ENCODE measurements at places on chromosomes 2 and 18.

- no peak for DNase-seq
Measured at GRCh38 chr2:15348045-15348444, 213.1 kb downstream of the NBAS start.

DNA sequence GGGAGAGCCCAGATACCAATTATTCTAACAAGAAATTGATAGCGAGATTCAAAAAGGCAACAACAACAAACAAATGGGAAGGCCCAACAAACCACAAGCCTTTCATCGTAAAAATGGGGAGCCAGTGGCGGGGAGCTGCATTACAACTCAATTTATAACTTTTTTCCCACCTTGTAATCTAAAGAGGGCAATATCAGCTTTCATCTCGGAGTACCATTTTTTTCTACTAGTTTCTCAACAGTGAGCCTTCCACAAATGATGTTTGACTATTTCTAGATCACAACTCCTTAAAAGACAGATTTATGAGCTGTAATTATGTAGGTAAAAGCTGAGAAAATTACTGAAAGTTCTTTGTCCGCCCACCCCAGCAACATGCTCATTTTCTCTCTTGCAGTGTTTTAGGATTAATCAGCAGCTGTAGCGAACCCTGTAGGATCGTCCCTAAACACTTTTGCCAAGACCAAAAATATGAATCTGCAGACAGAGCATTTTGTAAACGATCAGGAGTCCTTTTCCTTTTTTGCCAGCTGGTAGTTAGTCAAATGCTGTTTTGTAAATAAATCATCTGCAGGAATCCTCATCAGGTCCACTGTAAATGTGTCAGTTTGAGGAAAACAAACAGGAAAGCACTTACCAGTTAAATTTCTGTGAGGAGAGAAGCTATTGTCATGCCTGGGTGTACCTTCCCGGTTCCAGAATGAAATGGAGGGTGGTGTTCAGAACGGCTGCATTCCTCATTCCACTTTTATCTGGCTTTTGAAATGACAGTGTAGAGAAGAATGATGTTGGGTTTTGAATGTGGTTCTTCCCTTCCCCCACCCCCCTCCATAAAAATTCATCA, 53.2 kb downstream of the EEF1B2 start:
- no peak for DNase-seq

DNA sequence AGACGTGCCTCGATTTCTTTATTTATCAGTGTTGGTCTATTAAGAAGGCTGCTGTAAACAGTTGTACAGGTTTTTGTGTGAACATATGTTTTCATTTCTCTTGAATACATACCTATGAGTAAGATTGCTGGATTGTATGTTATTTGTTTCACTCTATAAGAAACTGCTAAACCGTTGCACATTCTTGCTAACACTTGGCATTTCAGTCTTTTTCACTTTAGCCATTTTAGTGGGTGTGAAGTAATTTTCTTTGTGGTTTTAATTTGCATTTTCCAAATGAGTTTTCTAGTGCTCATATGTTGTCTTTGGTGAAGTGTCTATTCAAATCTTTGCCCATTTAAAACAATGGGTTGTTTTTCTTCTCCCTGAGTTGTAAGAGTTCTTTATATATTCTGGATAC, 221.5 kb upstream of the SMAD7 start:
- no peak for DNase-seq

DNA sequence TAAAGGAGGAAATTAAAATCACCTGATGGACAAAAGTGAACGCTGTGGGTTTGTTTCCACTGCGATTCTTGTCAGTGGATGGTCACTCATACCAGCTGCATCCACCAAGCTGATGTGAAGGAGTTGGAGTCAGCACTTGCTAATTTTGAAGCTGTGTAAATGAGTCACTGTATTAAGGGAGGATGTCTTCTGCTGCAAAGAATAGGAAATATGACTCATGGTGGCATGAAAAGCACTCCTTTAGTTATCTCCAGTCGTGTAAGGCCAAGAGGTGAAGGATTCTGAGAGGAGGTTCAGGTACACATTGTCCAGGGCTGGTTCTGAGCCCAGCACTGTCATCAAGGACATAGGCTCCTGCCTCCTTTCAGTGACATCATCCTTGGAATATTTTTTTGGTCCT, 71.7 kb upstream of the SKOR2 start:
- no peak for DNase-seq

GRCh38 chr2:232926431-232926939, 56.4 kb downstream of the SNORC start:
- DNase-seq = no peak

- no peak for DNase-seq
Measured at GRCh38 chr2:100823665-100824438, 3.9 kb downstream of the NPAS2 start.

GRCh38 chr2:102074152-102074783, 68.3 kb upstream of the IL1R1 start:
- DNase-seq = no peak

GRCh38 chr18:55287935-55288868, 299.8 kb downstream of the TCF4 start:
- no peak for DNase-seq

DNA sequence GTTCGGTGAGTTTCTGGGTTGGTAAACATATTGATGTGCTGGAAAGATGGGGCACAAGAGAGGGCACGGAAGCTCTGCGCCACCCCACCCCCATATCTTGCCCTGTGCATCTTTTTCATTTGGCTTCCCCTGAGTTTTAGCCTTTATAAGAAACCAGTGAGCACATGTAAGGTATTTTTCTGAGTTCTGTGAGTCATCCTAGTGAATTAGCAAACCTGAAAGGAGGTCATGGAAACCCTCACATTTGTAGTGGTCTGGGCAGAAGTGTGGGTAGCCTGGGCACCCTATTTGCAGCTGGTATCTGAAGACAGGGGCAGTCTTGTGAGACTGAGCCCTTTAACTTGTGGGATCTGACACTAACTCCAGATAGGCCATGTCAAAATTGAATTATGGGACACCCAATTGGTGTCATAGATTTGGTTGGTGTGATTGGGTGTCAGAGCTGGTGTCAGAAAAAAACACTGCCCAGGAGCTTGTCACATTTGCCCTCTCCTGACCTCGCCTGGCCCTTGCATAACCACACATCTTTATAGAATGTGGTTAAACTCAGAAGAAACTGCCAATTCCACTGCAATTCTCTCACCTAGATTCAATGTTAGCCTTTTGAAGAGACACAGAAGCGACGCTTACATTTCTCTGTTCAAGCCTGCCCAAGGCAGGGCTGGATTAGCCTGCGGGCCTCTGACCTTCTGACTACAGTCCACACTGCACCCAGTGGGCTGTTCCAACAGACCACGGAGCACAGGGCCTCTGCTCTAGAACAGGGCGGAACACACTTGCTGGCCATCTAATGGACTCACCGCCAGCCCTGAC, 12.0 kb upstream of the GALM start:
- DNase-seq = no peak

GRCh38 chr2:132757002-132757589, 87.1 kb upstream of the LYPD1 start:
- DNase-seq = no peak

DNA sequence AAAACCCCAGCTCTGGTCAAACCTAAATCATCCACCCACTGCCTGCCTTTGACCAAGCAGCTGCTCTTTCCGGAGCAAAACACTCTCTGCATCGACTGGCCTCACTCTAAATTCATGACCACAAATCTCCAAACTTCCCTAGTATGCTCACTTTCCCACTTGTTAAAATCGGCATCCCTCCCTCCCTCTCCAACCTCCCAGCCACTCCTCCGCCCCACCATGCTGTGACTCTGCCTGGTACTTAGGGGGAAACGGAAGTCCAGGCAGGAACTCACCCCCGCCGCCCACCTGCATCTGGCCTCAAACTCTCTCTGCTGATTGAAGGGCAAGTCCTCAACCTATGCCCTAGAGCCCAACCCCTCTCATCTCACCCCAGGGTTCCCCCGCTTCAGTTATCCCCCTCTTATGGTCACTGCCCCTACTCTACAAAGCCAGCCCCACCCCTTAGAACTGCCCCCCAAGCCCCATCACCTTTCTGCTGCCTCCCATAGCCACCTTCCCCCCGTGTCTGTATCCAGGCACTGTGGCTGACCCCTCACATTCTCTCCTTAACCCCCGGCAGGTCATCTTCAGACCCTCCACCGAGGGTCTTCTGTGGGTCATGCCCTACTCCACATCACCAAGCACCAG, 3.8 kb upstream of the ADRA2B start:
- DNase-seq = no peak

DNA sequence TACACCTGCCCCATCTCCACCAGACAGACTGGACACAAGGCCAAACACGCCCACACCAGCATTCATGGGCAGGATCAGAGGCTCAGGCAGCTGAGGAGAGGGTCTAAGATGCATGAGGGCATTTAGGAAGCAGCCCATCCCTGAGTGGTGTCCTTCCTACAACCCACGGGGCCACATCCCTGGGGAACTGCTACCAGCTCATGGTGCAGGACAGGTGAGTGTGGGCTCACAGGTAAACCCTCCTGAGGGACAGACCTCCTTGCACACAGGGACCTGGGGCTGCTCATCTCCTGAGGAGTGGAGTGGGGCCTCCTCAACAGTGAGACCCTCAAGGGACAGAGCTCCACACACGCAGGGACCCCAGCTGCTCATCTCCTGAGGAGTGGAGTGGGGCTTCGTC, 14.6 kb downstream of the PARD6G start:
- DNase-seq = no peak

DNA sequence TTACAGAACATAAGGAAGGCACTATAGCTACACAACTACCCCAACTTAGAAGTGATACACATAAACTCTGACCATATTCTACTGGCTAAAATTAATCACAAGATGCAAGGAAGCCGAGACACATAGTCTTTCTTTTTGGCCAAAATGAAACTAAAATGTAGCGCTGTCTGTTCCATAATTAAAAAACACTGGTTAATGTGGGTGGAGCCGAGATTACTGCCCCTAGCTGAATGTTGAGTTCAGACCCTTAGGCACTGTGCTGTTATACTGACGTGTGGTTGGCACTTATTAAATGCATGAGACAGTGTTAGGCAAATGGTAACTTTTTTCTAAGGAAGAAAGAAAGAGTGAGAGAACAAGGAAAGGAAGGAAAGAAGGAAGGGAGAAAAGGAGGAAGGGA, 254.6 kb upstream of the RND3 start:
- DNase-seq = no peak

DNA sequence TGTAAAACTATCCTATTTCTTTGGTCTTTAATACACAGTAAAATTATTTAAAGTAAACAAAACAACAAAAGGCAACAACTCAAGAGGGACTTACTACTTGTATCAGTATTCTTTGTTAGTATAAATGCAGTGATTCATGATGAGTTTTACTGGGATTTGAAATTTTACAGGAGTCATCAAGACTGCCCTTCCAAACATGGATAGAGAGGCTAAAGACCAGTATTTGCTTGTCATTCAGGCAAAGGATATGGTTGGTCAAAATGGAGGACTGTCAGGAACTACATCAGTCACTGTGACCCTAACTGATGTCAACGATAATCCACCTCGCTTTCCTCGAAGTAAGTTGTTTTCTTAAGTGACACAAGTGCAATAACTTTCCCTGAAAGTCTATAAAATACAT, 71.1 kb downstream of the CDH7 start:
- no peak for DNase-seq

- DNase-seq = no peak
Measured at GRCh38 chr2:197258580-197258979, 52.0 kb downstream of the ANKRD44 start.
